ENCODE measurements at places on chromosomes 6 and 20. TPM values are rescaled to one million over a fixed set of nuclear protein-coding genes. Genes with fewer than 3 reads are reported as not detected.

MTRF1L gene
- 12.1 TPM for total RNA-seq

MTHFD1L gene
- total RNA-seq: 20.1 TPM

GSTA3 gene
- 0.17 TPM for total RNA-seq

BMP6 gene
- 0.77 TPM for total RNA-seq

GPSM3 gene
- total RNA-seq: 0.95 TPM

OTOR gene
- not detected for total RNA-seq

GATA5 gene
- total RNA-seq: not detected

ATAT1 gene
- total RNA-seq: 5.4 TPM

RIPOR3 gene
- total RNA-seq: 7.7 TPM

OGFR gene
- total RNA-seq: 34.8 TPM

OSBPL2 gene
- total RNA-seq: 26.3 TPM

TP53TG5 gene
- total RNA-seq: not detected

C20orf144 gene
- under 0.01 TPM for total RNA-seq

LAMA2 gene
- total RNA-seq: 204 TPM

IDH3B gene
- 139 TPM for total RNA-seq

DEFB113 gene
- not detected for total RNA-seq

BACH2 gene
- total RNA-seq: 0.52 TPM

LMBRD1 gene
- 22.5 TPM for total RNA-seq

HS3ST5 gene
- total RNA-seq: not detected

BTN1A1 gene
- total RNA-seq: not detected

SLC22A16 gene
- total RNA-seq: not detected

SIGLEC1 gene
- not detected for total RNA-seq

CST5 gene
- total RNA-seq: not detected

HLA-DOB gene
- 0.32 TPM for total RNA-seq

BTNL2 gene
- total RNA-seq: not detected

SLC35F1 gene
- under 0.01 TPM for total RNA-seq

ABHD16B gene
- total RNA-seq: not detected

LY6G6C gene
- not detected for total RNA-seq

FILIP1 gene
- 0.52 TPM for total RNA-seq

MARCKS gene
- 26.4 TPM for total RNA-seq

SLC17A3 gene
- not detected for total RNA-seq

TPD52L2 gene
- total RNA-seq: 95.0 TPM

PREX1 gene
- 30.7 TPM for total RNA-seq

LTB gene
- not detected for total RNA-seq

OLIG3 gene
- total RNA-seq: not detected

C6orf58 gene
- not detected for total RNA-seq

CPNE5 gene
- 0.47 TPM for total RNA-seq

TNFAIP3 gene
- 3.7 TPM for total RNA-seq

ARMC12 gene
- total RNA-seq: 0.32 TPM

SRMS gene
- not detected for total RNA-seq

LY6G6D gene
- not detected for total RNA-seq

RSPO4 gene
- not detected for total RNA-seq

FRMD1 gene
- total RNA-seq: not detected

MRAP2 gene
- total RNA-seq: 0.47 TPM

PSORS1C1 gene
- total RNA-seq: 2.8 TPM
